ENCODE measurements at places on chromosomes 16 and 17.

DNA sequence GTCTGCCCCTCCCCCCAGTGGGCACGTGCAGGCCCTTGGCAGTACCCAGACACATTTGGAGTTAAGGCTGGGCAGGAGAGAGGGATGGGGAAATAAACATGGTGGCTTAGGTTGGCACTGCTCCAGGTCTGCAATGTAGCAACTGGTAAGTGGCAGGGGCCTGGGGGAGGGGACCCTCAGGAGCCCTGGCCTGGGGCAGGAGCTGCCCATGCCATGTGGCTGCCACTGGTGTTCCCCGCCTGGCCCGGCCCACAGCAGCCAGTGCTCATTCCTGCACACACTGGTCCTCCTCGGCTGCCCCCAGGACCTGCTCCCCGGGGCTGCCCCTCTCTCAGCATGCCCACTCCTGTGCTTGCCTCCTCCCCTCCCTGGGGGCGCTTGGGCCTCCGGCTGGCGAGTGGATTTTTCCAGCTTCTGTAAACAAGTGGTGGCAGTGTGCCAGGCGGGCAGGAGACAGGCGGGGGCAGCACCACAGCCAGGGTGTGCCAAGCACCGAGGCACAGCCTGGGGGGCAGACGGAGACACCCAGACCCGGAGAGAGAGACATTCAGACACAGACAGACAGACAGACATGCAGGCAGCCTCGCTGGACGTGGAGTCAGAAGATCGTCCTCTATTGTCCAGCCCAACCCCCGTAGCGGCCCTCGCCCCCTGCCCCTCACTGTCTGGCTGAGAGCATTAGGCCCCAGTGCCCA is 9.4 kb downstream of the THRA start:
- DNase-seq, result no peak

DNA sequence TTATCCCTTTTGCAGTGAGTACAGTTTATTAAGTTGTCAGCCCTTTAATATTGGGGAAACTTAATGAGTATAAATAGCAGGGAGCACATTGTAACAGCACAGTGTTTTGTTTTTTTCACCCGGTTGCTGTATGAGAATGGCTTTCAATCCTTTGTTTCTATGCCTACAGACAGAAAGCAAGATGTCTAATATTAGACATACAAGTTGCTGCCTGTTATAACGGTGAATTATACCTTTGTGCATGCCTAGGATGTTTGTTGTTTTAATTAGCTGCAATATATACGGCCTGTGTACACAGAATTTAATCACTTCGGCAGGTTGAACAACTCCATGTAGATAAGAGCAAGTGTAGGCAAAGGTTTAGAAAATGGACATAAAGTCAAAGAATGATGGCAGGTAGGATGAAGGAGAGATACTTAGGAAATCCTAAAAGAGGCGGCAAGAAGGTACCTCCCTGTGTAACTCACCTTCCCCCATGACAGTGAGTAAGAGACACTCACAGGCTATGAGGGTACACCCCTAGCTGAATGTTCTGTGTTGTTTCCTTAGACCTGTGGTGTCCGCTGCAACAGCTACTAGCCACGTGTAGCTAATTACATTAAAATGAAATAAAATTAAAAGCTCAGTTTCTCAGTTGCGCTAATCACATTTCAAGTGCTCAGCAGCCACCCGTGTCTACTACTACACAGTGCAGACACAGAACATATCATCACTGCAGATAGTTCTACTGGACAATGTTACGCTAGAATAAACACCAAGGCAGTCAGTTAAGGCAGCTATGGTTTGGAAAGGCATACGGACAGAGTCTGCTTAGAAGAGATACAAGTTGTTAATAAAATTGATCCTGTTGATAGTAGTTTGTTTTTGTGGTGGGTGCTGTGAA is 10.9 kb downstream of the SLC7A6OS start:
- DNase-seq, result no peak

- DNase-seq, result no peak
Observed at GRCh38 chr17:48997103-48997826, at the start of gene IGF2BP1. Gene IGF2BP1 (plus strand): TSS chr17:48997385. CDS start chr17:48997746, 361 bp downstream.

- no peak for DNase-seq
Observed at GRCh38 chr17:20315311-20315710, 152.0 kb downstream of the LGALS9B start.

- no peak for DNase-seq
Observed at GRCh38 chr17:76276069-76276431, 10.9 kb downstream of the UBALD2 start.

DNA sequence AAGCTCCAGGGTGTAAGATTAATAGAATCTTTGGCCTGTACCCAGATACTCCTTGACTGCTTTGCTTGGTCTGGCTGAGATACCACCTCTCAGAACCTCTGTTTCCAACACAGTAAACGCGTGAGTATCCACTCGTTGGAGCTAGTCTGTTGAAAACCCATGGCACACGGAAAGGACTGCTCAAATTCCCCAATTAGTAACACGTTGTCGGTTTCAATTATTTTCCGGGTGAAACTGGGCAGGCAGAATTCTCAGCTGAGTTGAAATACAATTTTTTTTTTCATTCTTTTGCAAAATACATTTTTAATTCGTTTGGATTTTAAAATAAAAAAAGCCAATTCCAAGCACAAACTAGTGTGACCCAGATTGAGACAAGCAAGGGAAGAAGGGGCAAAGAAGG is 120.5 kb downstream of the MAF start:
- DNase-seq, result no peak

- no peak for DNase-seq
Observed at GRCh38 chr16:10548404-10548803, 32.0 kb downstream of the EMP2 start.

DNA sequence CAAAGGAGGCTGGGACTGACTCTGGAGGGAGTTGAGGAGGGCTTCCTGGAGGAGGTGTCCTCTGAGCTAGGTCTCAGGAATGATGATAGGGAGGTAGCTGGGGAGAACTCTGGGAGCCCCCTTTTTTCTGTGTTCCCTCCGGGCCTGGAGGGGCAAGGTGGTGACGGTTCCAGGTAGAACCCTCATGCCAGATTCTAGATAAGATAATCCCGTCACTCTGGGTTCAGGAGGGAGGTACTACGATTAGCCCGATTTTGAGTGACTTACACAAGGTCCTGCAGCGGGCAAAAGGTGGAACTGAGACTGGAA is 18.7 kb upstream of the ADGRG3 start:
- DNase-seq, result no peak

DNA sequence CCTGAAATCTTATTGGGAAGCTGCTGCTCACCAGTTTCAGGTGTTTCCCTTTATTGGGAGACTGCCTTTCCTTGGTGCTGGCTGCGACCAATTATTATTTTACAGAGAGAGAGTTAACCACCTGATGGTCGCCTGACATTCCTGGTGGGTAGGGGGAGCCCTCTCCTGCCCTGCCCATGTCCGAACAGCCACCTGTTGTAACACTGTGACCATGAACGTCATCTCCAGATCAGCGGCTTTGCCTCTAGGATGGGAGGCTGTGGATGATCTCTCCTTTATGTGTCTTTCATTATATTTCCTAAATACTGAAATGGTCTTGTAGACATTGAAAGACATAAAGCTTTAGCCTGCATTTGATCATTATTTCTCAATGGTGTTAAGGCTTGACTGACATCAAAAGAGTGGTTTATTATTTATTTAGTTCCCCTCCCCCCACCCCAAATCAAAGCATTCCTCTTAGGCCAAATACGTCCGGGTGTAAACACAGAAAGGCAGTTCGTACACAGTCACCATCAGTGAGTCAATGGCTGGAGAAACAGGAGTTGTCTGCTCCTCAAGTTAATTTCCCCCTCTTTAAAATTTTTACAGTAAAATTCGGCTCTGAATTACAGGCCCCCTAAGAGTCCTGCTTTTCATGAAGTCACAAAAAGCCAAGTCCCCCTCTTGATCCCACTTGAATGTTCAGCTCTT is 57.8 kb upstream of the CACNG5 start:
- DNase-seq, result no peak

DNA sequence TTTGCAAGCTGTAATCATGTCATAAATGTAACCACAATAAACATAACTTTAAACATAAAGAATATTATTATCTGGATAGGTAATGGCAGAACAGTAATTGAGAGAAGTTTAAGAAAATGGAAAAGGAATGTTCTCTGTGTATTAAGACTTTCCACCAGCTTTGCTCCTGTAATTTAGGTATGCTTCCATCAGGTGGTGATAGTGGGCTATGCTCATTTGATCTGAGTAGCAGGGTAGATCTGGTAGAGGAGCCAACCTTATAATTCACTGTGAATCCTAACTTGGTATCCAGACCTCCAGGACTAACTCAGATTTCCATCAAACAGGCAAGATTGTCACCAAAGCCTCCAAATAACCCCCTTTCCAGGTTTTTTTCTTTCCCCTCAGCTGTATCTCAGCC is 137.9 kb upstream of the ZKSCAN2 start:
- no peak for DNase-seq

DNA sequence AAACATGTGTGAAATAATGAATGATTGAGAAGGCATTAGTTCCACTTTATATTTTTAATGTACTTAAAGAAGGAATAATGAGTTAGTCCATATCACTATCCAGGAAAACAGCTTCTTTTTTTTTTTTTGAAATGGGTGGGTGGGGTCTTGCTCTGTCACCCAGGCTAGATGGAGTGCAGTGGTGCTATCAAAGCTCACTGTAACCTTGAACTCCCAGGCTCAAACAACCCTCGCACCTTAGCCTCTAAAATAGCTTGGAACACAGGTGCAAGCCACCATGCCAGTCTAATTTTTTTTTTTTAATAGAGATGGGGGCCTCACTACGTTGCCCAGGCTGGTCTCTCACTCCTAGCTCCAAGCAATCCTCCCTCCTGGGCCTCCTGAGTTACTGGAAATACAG is 275.5 kb downstream of the CEP112 start:
- DNase-seq, result no peak

- no peak for DNase-seq
Observed at GRCh38 chr17:49002766-49003165, 5.6 kb downstream of the IGF2BP1 start.

GRCh38 chr17:19752216-19753050 is 4.3 kb upstream of the ALDH3A1 start:
- no peak for DNase-seq

GRCh38 chr17:44356241-44356640 is 7.4 kb downstream of the FAM171A2 start:
- DNase-seq, result no peak

- peak; percentile 82 for DNase-seq
Observed at GRCh38 chr16:27318392-27319256, 4.8 kb downstream of the IL4R start.

GRCh38 chr16:12675046-12675445 is 128.6 kb downstream of the CPPED1 start:
- no peak for DNase-seq
